ENCODE measurements at places on chromosomes 5 and 9. TPM values are rescaled to one million over a fixed set of nuclear protein-coding genes. Genes with fewer than 3 reads are reported as not detected.

The CTSV gene
- total RNA-seq = 1.5 TPM

The CDH9 gene
- total RNA-seq = not detected

The IRX2 gene
- 2.0 TPM for total RNA-seq

The NR2F1-AS1 gene
- total RNA-seq = 31.4 TPM

Data from smooth muscle cell of trachea (primary cell).